ENCODE measurements at places on chromosomes 12 and 14. TPM values are rescaled to one million over a fixed set of nuclear protein-coding genes. Genes with fewer than 3 reads are reported as not detected.

GRCh38 chr14:106489112-106489881 is 962.9 kb downstream of the TMEM121 start:
- DNase-seq: no peak

DNA sequence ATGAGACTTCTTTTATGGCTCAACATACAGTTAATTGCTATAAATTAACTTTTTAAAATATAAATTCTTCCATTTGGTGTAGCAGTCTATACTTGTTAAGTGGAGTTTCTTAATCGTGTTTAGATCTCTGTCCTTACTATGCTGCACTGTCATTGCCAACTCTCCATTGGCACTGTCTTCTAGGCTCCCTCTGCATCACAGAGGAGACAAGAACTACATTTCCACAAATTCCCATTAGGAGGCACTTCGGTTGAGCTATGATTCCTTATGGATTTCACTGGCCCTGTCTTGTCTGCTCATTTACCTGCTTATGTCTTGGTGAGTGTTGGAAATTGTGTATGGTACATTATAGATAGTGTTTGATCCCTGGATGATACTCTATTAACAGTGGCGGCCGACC is 630.9 kb upstream of the ATXN7L3B start:
- no peak for DNase-seq

- DNase-seq: no peak
Observed at GRCh38 chr14:86464341-86464740, 934.4 kb downstream of the FLRT2 start.

GRCh38 chr12:4141348-4142270 is 132.0 kb upstream of the CCND2 start:
- DNase-seq: no peak

DNA sequence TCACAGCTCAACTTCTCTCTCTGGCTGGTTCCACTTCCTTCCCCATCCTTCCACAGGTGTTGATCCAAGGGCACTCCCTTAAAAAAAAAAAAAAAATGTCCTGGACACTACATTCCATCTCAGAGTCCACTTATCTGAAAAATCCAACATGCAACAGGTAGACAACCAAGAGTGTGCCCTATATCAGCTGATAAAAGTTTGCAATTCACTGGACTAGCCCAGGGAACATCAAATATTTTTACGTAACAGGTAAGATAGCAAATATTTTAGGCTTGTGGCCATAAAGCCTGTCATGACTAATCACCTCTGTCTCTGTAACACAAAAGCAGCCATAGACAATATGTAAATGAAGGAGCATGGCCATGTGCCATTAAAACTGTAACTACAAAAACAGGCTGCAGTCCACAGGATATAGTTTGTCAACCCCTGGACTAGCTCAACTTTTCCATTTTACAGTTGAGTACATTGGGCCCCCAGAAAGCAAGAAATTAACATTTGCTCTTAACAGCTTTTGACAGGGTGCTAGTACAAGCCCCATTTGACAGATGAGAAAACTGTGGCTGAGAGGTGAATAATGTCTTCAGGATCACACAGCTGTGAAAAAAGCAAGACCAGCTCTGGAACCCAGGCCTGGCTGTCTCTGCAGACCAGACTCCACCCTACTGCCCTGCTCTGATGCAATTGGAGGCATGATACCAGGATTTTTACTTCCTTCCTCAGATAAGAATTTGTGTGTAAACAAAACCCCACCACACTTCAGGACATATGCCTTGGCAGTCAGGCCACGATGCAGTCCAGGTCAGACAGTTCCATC is 68.9 kb downstream of the CMKLR1 start:
- no peak for DNase-seq

DNA sequence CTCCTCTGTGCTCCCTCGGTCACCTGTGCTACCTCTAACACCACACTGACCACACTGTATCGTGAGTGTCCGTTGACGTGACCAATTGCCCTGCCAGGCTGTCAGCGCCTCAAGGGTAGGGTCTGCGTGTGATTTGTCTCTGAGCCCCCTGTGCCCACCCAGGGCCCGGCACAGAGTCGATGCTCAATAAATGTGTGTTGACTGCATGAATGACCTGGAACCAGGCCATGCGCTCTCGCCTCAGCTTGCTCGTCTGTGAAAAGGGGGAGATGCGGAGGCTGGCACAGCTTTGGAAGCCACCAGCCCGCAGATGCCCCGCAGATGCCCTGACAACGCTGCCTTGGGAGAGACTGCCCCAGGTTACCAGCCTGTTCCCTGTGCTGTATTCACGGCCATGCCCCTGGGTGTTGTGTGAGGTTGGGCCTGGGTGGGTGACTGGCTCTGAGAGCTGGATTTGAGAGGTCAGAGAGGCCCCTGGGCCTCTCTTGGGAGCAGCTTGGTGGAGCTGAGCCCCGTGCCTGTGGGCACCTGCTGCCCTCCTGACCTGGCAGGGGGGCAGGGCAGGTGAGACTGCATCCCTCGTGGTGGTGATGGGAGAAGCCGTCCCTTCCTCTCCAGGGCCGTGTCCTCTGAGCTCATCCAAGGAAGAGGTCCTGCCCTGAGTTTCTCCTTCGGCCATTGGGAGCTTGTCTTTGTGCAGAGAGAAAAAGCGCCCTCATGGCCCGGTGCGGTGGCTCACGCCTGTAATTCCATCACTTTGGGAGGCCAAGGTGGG is 43.2 kb downstream of the CYP46A1 start:
- DNase-seq: no peak

GRCh38 chr12:83318386-83319098 is 631.8 kb downstream of the TMTC2 start:
- DNase-seq: no peak

- no peak for DNase-seq
Observed at GRCh38 chr12:106736051-106736957, 38.2 kb upstream of the RIC8B start.

DNA sequence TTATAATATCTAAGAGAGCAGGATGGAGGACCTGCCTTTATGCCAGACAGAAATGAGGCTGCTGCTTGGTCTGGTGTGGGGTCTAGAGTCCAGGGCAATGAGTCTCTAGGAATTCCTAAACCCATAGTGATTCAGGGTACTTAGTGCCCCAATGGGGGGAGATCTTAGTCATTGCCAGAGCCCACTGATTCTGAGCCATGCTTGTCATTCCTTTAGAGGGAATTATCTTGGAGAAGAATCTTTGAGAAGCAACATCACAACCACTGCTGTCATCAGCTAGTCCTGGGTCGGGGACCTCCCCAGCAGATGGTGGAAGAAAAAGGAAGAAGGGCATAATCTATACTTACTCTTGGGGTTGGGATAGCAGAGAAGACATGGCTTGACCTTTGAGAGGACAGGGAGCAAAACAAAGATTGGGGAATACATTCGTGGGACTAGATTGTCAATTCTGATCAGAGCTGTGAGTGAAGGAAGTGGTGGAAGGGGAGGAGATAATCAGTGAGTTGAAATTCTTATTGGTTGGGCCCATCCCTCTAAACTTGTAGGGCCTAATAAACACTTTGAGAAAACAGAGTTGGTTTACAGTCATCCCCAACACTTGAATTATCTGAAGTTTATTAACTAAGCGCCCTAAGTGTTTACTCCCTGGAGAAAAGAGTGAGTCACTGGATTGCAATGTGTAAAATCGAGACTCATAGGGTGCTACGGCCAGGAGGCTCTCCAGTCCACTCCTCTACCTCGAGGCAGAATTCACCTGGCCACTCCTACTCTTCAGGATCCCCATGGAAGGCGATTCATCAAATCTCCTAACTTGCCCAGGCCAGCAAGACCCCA is 3.0 kb upstream of the KRT3 start:
- no peak for DNase-seq

GRCh38 chr12:96822641-96823040 is 84.4 kb upstream of the NEDD1 start:
- no peak for DNase-seq

DNA sequence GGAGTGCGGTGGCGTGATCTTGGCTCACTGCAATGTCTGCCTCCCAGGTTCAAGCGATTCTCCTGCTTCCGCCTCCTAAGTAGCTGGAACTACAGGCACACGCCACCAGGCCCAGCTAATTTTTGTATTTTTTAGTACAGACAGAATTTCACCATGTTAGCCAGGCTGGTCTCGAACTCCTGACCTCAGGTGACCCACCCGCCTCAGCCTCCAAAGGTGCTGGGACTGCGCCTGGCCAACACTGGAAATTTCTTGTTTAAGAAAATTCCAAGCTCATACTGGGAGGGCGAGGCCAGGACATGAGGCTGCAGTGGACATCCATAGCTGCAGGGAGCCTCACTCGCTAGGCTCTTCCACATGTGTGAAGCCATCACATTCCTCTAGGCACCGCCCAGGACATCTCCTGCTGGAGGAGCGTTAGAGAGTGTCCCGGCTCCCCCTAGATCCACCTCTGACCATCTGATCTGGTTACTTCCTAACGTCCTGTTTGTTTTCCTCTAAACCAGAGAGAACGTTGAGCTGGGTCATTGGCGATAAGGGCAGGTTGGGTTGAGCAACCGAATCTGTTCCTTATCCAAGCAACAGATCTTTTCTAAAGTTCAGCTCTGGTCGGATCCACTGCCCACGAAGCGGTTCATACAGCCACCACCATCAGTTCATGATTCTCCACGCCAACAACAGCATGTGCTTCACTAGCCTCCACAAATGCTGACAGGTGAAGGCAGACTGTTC is 108.2 kb upstream of the MED13L start:
- no peak for DNase-seq

- DNase-seq: no peak
Observed at GRCh38 chr12:128191380-128191779, 75.6 kb upstream of the TMEM132C start.

- DNase-seq: no peak
Observed at GRCh38 chr12:50220363-50220995, 53.3 kb upstream of the CERS5 start.

DNA sequence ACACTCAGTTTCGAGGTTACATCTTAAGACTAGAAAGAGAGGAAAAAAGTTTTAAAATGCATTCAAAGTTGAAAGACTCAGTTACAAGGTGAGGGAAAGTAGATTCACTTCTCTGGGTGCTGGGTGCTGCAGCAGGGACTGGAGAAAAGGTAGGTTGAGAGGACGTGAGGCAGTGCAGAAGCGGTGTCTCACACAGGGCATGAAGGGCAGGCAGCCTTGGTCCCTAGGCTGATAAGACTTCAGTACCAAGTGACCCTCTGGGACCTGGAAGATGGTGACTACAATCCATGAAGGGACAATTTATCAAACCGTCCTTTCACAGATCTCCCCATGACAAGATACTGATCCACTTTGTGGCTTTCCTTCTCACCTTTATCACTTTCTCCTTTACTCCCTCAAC is 22.5 kb upstream of the UTP20 start:
- DNase-seq: no peak

- DNase-seq: no peak
Observed at GRCh38 chr12:38690646-38691045, 214.7 kb downstream of the CPNE8 start.

GRCh38 chr12:25784669-25785068 is 173.8 kb upstream of the RASSF8 start:
- DNase-seq: no peak

DNA sequence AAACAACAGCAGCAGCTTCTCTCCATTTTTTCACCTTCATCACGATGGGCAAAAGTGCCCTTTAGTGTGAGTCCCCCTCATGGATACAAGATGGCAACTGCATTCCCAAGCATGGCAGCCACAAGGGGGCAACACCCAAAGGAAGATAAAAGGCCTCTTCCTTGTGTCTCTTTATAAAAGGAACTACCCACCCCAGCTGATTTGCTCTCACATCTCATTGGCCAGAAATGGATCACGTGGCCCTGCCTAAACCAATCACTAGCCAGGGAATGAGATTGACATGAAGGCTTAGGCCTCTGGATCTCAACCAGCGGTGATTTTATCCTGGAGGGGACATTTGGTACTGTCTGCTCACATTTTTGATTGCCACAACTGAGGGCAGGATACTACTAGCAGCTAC is 21.9 kb upstream of the IFT81 start:
- no peak for DNase-seq

DNA sequence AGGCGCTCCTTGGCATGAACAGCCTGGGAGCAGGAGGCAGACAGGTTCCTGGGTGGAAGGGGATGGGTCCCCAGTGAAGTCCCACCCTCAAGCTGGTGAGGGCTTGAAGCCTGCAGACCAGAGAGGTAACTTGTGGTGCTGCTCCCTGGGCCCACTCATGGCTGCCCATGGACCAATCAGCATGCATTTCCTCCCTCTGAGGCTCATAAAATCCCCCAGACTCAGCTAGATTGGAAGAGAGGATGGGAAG is 50.2 kb downstream of the A2M start:
- DNase-seq: no peak

DNA sequence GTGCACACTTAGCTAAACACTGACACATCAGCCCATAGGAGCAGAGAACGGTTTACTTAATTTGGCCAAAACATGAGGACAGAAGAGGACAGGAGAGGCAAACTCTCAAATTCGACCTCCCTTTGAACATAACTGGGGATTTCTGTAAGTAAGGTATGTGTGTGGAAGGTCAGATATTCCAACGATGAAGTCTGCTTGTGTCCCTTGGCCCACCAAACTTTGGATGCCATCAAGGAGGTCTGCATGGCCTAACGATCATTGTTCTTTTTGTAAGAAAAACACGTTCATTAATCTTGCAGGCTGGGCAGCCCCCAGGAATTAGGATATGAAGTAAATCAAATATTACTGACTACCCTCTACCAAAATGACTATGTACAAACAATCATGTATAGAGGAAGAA is 908.5 kb upstream of the ATXN7L3B start:
- DNase-seq: no peak

The STXBP6 gene
- total RNA-seq: 6.3 TPM

The DPPA3 gene
- total RNA-seq: not detected

The SMCO2 gene
- total RNA-seq: not detected

The AMDHD1 gene
- total RNA-seq: 0.54 TPM

The CISTR gene
- total RNA-seq: not detected
